ENCODE measurements at places on chromosomes 16 and 17.

DNA sequence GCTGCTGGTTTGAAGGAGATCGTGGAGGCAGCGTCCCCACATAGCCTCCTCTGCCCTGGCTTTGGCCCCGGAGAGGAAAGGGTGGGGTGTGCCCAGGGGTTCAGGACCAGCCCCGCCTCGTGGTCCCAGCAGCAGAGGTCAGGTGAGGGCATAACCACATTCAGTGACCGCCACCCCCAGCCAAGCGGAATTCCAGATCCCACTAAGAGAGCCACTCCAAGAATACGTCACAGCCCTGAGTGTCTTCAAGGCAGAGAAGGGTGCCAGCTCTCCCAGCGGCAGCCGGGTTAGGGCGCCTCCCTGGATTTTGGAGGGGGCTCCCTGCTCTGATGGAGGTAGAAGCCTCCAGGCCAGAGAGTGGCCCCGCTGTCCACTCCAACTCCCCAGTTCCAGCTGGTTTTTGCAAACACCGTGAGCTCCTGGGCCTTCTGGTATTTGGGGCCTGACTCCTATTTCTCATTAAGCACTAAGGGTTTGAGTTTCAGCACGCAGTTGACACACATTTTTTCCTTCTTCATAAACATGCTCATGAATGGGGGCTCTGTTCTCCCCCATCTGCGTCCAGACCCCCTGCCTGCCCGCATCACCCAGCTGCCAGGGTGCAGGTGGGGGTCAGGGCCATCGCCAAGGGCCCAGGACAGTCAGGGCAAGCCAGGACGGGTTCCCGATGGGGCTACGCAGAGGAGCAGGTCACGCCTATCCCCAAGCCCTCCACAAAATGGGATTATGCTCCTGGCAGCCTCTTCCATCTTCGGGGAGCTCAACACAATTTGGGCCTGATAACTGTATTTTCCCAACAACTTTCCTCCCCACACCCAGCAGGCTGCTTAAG is 98.4 kb upstream of the PLCG2 start:
- no peak for DNase-seq

DNA sequence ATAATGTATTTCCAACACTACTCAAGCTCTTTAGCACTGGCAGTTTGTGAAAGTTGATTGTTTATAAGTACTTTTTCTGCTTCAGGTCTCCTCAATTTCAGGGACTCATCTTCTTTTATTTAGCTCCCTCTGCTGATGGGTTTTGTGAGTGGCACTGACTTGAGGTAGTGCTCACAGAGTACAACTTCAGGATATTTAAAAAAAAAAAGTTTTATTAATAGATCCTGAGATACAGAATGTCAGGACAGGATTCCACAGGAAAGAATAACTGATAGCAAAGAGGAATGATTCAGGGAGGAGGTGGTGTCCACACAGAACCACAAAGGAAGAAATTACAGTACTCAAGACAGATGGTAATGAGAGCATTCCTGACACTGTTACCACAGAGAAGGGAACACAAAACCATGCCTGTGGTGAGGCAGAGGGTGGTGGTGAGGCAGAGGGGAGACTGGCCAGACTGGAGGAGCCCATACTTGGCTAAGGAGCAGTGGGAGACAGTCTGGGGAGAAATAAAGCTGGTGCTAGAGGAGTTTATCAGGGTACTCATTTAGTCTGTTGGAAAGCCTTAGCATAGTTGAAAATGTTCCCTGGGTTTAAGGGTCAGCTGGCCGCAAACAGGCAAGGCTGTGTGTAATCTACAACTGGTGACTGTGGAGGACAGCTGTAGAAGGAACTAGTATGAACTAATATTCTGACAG is 63.7 kb downstream of the SPAG9 start:
- DNase-seq = no peak

DNA sequence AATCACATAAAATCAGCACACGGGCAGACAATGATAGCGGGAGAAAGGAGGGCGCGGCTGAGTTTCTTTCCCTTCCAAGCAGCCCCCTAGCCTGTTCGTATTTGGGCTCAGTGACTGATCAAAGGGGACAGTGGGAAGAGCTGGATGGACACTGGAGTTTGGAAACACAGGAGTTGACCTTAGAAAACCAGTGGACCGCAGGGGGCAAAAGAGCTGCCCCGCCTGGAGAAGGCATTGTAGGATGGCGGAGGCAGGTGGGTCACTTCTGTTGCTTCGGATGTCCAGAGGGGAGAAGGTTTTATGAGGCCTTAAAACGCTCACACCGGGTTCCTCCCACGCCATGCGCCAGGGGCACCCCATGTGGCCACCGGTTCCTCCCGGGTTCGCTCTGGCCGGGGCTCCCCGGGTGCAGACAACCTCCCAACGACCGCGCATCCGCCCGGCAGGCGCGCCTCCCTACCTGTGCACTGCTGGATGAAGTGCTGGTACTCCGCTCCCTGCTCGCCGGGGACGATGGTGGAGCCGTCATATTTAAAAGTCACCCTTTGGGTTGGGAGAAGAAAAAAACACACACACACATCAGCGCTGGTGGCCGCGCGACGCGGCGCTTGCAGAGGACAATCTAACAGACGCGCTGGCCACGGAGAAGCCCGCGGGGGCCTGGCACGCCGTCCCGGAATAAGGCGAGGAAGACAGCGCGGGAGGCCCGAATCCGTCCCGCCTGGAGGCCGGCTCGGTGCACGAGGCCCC is 662 bp downstream of the COTL1 start:
- DNase-seq = peak; percentile 30

- DNase-seq = no peak
Observed at GRCh38 chr16:88593910-88594309, 23.7 kb downstream of the ZC3H18 start.

DNA sequence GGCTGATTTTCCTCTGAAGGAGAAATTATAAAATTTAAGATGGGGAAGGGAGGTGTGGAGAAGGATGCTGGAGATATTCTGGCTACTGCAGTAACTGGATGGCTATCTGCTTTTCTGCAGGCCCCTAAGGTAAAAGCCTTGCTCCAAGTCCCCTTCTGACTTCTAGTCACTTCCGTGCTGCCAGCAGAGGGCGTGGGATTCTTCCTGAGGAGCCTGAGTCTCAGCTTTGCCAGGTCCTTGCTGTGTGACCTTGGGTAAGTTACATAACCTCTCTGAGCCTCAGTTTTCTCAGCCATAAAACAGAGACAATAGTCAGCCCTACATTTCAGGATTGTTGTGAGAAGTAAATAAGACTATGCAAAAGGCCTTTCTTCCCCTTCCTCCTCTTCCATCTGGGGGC is 24.3 kb upstream of the TMEM220 start:
- DNase-seq = no peak

DNA sequence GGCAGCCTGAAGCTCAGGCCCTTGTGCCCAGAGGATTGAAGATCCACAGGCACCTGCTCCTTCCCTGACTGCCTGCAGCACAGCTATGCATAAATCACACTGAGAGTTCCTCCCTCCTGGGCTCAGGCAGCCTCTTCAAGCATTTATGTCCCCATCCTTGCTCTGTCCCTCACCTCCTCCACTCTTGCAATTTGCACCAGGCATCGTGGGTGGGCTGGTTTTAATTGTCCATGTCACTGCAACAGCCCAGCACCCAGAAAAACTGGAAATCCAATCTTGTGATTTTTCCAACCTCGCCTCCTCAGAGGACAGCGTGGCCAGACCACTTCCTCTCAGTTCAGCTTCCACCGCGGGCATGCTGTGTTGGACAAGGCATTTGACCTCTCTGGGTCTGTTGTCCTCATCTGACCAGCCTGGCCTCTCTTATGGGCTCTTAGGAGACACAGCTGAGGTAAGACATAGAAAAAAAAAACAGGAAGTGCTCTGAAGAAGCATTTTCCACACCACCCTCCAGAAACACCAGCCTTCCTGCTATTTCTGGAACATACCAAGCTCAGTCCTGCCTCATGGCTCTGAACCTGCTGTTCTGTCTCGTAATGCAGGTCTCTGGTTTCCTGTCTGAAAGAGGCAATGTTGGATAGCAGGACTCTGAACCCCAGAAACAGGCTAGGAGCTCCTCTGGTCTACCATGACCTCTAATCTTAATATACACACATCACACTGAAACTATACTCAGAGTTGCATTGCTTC is 8.3 kb downstream of the TMEM114 start:
- DNase-seq = no peak

DNA sequence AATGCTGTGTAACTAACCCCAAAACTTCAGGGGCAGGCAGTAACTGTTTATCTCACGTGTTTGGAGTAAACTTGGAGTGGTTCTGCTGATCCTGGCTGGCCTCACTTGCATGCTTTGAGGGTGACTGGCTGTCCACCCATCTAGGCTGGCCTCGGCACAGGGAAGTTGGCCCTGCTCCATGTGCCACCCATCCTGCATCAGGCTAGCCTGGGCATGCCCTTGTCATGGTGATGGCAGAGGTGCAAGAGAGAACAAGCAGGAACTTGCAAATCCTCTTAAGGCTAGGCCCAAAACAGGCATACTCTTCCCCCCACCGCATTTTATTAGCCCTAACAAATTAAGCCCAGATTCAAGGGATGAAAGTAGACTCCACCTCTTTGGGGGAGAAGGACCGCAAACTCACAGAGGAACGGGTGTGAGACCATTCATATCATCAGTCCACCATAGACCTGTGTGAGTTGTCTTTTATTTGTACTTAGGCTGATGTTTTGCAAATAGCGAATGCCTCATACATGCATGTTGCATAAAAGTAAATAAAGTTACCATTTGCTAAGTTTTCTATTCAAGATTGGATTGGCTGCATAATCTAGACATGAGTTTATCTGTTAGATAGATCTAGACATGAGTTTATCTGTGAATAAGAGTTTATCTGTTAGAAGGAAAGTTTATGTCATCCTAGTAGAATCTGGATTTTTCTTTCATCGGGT is 221.0 kb downstream of the CCDC182 start:
- DNase-seq = peak; percentile 86

- no peak for DNase-seq
Observed at GRCh38 chr17:28744972-28745785, 1.4 kb downstream of the TRAF4 start.

DNA sequence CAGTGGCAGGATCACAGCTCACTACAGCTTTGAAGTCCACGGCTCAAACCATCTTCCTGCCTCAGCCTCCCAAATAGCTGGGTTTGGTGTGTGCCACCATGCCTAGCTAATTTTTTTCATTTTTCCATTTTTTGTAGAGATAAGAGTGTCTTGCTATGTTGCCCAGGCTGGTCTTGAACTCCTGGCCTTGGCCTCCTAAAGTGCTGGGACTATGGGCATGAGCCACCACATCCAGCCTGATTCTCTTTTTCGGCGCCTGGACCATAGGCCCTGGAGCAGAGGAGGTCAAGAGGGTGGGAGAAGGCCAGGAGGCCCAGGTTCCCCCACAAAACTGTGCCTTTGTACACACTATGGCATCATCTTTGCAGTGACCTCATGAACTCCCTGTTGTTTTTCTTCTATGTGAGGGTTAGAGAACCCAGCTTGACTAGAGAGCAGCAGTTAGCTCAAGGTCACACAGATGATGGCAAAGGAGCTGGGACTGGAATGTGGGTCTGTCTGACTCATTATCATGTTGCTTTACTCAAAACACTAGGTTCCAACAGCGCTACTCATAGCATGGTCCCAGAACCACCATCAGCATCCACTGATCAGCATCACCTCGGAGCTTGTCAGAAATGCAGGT is 16.3 kb downstream of the SCN4A start:
- no peak for DNase-seq

GRCh38 chr16:67244387-67245185 is 2.7 kb downstream of the FHOD1 start:
- DNase-seq = peak; percentile 88

DNA sequence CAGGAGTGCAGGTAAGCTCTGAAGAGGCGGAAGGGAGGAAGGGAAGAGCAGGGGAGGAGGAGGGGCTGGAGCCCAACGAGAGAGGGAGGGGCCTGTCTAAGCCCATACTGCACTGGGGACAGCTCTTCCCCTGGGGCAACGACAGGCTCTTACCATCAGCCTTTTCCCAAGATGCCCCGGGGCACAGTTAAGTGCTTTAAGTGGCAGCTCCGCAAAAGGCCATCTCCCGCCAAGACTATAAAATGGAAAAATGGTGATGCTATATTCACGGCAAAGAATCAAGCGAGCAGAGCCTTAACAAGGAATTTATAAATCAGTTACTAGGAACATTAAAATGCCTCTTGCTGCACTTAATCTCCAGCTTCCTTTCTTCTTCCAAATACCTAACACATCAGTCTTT is 110.2 kb upstream of the NLRP1 start:
- DNase-seq = no peak

DNA sequence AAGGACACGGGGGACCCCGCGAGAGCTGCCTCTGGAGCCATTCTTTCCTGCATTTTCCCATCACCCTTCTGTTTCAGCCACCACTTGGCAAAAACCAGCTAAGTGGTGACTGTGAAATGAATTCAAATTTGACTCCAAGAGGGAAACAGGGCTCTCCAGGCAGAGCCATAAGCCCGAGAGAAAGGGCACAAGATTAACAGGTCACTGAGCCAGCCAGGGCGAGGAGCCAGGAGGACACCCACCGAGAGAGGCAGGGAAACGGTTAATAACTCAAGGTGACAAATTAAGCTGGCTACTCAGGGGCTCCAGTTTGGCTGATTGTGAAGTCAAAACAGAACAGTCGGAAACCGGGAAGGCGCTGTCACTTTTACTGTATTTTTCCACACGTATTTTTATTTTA is 67.8 kb upstream of the SOX9 start:
- no peak for DNase-seq

- DNase-seq = no peak
Observed at GRCh38 chr16:69924041-69924775, 26.9 kb upstream of the CLEC18A start.

DNA sequence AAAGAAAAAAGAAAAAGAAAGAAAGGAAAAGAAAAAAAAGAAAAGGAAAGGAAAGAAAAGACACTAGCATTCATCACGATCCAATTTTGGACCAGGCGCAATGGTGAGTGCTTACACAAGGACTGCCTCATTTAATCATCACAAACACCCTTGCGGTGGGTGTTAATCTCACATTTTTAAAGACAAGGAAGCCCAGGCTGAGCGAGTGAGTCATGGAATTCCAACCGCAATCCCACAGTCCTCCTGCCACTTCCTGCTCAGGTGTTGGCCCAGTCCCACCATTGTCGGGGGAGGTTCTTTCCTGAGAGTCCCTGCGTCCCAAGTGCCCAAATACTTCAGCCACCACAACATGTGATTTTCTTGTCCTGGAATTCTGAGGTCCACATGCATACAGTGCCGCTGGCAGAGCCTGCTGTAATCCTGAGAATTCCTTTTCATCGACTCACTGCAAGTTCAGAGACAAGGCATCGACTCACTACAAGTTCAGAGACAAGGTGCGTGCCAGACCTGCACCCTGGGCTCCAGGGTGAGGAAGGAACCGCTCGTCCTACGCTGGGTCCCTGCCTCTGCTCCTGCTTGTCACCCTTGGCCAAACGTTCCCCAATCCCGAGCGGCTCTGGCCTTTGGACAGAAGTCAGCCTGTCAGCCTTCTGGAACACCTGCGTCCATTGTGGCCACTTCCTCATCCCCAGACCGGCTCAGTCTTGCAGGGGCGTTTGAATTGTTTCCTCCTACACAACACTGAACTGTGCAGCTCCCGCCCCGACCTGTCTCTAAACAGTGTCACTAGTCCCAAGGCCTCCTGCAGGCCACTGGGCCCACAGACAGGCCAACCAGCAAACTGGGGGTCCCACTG is 5.8 kb downstream of the ZG16B start:
- peak; percentile 57 for DNase-seq

All from heart left ventricle (tissue), 16 donors.